ENCODE measurements at places on chromosomes 13 and 19.

GRCh38 chr13:98697791-98698190 lies 54.7 kb downstream of the SLC15A1 start:
- DNase-seq = no peak

DNA sequence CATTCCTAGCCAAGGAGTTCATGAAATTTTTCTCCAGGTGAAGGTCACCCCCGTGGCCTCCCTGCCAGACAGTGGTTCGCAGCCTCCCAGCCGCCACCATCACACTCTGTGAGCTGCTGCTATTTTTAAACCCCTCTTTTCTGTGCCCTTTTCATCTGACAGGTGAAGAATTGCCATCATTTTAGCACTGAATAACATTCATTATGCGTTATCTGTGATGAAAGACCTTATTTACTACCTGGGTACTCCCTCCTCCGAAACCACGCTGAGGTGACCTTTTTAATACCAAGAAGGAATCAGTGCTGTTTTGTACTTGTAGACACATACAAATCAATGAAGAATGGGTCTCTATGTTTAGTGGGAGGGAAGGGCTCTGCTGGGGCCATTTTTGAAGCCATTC lies 148.9 kb upstream of the GPR12 start:
- no peak for DNase-seq

DNA sequence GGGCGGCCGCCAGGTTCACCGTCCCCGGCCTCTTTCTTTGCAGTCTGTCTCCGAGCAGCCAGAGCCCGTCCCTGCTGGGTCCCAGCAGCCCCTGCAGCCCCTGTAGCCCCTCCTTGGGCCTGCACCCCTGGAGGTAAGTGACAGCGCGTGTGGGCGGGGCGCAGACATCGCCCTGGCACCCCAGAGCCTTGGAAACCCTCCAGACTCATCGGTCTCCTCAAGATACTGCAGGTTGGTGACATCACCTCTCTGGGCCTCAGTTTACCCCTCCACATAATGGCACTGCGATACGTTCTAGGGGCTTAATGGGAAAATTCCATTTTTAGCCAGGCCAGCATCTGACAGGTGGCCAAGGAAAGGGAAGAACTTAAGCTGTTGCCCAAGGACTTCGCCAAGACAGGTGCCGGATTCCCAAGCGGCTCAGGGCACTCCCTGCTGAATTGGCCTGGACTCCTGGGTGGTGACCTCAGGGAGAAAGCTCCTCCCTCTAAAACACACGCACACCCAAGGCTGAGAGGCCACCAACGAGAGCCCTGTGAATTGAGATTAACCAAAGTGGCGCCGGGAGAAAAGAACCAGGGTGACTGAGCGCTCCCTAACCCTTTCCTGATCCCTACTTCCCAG lies 13.1 kb downstream of the MAST3 start:
- no peak for DNase-seq

GRCh38 chr13:101893021-101893420 lies 440.5 kb downstream of the ITGBL1 start:
- no peak for DNase-seq

DNA sequence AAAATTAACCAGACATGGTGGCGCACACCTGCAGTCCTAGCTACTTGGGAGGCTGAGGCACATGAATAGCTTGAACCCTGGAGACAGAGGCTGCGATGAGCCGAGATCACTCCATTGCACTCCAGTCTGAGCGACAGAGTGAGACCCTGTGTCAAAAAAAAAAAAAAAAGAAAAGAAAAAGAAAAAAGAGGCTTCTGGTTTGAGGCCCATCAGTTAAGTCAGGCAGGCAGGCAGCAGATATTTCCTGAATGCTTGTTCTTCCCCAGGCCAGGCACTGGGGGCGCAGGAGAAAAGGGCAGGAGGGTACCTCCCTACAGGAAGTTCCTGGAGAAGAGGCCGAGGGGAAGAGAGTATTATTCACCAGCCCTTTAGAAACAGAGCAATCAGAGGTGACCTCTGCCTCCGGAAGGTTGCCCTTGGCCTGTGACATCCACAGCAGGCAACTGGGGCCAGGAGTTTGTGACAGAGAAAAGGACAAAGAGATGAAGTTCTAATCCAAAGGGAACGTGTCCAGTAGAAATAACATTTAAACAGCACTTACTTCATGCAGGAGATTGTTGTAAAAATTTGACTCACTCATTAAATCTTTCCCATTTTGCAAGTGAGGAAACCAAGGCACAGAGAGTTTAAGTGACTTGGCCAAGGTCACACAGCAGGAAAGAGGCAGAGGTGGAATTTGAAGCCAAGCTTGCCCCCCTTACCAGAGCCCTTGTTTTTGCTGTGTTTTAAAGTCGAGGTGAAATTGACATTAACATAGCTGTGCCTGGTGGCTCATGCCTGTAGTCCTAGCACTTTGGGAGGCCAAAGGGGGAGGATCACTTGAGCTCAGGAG lies 4.3 kb upstream of the RLN3 start:
- DNase-seq = no peak

DNA sequence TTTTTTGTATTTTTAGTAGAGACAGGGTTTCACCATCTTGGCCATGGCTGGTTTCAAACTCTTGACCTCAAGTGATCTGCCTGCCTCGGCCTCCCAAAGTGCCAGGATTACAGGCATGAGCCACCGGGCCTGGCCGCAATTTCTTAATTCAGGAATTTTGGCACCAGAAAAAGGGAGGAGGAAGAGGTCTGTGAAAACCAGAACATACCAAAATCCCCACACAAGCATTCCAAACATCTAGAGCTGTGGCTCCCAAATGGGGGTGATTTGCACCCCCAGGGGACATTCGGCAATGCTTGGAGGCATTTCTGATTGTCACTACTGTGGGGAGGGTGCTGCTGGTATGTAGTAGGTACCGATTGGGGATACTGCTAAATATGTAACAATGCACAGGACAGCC lies 40.2 kb upstream of the ABCC4 start:
- DNase-seq = no peak

- no peak for DNase-seq
These were observed 537.2 kb downstream of the LIG4 start for GRCh38 chr13:107678075-107678689.

Measured in stimulated activated CD8-positive, alpha-beta memory T cell treated with anti-CD3 and anti-CD28 coated beads, Interleukin-4, amount 100 ng/mL, for 1 hour (primary cell).